Activated CD4-positive, alpha-beta T cell treated with anti-CD3 and anti-CD28 coated beads for 48 hours (primary cell): ENCODE measurements at places on chromosomes 2 and 18.
A peak's percentile ranks its signal among the peaks of the same experiment; 100 is the strongest.

- no peak for DNase-seq
Observed at GRCh38 chr2:150882751-150883612, 378.7 kb downstream of the RBM43 start.

- no peak for DNase-seq
Observed at GRCh38 chr2:234145511-234145910, 95.0 kb downstream of the SPP2 start.

DNA sequence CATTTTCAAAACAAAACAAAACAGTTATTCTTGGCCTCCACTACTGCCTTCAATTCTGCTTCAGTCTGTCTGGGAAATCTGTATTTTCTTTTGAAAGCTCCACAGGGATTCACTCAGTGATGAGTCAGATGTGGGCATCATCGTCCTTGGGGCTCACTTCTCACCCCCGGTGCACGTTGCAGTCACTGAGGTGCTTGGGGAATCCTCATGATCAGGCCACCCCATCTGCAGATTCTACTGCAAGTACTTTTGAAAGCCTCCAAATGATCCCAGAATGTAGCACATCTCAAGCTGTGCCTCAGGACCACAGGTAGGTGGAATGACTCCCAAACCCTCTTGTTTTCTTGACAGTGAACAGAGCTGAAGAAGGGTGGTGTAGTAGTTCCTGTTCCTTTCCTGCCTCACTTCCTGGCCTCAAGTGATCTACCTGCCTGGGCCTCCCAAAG, 34.3 kb downstream of the LPIN2 start:
- peak; percentile 66 for DNase-seq

GRCh38 chr2:42136782-42137124, 32.4 kb upstream of the EML4 start:
- DNase-seq = no peak

DNA sequence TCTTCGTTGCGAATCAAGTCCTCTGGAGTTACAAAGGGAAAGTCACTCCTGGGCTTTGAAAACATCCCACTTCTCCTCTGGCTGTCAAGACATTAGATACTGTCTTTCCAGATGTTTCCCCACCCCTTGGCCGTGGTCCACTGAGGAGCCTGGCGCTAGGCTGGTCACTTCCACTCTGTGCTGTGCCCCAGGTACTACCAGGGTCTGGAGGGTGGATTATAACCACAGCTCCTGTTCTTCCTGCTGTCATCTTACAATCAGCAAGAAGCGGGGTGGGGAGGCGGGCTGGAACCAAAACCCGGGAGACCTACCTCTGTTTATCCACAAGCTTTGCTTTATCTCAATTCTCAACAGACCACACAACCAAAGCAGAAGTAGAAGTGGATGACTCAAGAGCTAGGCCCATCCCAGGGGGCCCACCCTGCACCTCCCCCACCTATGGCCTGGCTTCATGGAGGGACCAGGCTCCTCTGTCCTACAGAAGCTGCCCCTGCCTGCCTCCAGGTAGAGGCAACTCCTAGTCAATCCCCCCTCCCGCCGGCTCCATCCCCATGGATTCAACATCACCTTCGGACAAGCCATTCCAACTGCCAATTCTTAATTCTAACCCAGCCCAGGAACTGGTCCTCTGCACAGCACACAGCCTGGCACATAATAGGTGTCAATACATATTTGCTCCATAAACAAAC, 17.8 kb downstream of the SMAD7 start:
- DNase-seq = no peak
